ENCODE measurements at places on chromosomes 1 and 21.

DNA sequence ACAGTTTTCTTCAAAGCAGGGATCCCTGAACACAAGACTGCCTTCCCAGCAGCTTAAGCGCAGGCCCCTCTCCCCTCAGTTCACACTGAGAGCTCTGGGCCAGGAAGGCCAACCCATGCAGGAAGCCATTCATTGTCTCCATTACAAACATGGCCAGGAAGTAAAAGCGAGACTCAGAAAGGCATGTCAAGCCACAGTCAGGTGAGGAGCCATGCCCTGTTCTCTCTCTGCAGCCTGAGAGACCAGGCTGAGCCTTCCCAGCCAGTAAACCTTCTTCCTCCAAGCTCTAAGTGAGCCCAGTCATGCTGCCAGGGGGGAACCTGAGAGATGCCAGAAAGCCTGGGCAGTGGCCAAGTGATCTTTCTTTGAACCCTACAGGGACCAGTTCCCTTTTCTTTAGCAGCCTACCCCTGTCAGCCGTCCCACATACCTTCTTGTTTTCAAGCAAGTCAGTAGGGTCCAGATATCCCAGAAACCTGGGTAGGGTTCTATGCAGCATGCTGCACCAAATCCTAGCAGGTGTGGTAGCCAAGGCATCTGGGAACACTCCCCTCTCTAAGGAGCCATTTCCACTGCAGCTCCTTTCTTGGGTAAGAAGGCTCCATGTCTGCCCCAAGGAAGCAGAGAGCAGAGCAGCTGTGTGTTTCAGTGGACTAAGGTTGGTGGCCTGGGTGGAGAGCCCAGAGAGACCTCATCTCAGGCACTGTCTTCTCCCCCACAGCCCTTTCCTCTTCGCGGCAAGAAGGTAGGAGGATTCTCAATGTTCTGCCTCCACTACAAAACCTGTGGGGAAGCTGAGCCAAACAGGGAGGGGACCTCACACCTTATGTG lies 977 bp downstream of the TRAF3IP3 start:
- peak; percentile 32 for DNase-seq

- DNase-seq, result no peak
These were observed 26.5 kb downstream of the CAMK1G start for GRCh38 chr1:209609791-209610630.

DNA sequence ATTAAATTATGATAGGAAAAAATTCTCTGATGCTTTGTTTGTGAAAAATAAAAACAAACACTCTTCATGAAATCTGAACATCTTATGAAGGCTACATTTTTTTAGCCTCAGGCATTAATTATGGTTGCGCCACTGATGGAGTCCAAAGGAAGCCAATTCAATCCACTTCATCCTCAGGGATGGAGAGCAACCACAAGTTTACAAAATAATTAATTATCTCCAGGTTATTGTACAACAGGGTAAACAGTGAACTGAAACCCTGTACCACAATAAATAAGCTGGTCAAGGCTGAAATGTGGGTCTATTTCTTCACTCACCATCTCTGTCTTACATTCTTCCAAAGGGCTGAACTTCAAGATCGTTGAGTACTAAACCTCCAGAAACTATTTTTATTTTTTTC lies 49.2 kb downstream of the MRPL39 start:
- no peak for DNase-seq

- no peak for DNase-seq
These were observed 22.1 kb upstream of the ACTA1 start for GRCh38 chr1:229456016-229456415.

Data from activated naive CD4-positive, alpha-beta T cell treated with anti-CD3 and anti-CD28 coated beads, Interleukin-2, amount 50 U/mL, for 16 hours (primary cell).